Pancreas (tissue), 10 donors: ENCODE measurements at places on chromosomes 1 and 21. TPM values are rescaled to one million over a fixed set of nuclear protein-coding genes. Genes with fewer than 3 reads are reported as not detected.

OR2T8 gene
- total RNA-seq, result not detected

DNA sequence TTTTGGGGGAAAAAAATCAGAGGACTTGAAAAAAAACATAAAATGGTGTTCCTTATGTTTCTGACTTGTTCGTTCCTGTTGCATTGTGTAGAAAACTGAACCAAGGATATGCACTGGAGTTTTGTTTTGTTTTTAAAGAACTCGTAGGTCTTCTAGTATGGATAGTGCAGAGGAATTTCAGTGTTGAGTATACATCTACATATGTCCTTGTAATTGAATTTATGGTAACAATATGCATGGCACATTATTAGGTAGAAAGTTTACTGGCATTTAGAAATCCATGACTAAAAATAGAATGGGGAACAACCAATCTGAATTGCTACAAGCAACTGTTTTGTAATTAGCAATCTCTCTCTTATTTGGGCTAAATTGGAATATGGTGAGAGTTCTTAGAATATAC, 188.3 kb upstream of the ZRANB2 start:
- H3K4me1 ChIP-seq, result no peaks in the 10 kb centered on the region
- H3K36me3 ChIP-seq, result no peaks in the 10 kb centered on the region
- no peak for DNase-seq
- H3K27me3 ChIP-seq, result no peaks in the 10 kb centered on the region

TGFB2 gene
- total RNA-seq, result 16.6 TPM

DNA sequence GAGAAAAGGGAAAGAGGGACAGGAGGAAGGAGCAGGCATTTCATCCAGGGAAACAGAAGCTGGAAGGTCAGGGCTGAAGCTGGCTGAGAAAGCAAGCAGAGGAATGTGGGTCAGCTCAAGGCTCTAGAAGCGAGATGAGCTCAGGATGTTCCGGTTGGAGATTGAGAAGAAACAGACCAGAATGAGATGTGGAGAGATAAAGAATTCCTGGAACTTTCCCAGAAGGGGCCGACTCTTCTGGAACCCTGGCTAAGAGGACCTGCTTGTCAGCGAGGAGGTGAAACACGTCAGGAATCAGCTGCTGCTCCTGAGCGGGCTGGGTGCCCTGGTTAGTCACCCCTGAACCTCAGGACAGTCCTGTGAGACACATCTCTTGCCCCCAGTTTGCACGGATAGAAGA, 75.9 kb downstream of the HUNK start:
- H3K27me3 ChIP-seq, result no peaks in the 10 kb centered on the region
- no peak overlapping the region for H3K27ac ChIP-seq
- H3K4me3 ChIP-seq, result no peak overlapping the region
- H3K36me3 ChIP-seq, result no peaks in the 10 kb centered on the region

NUAK2 gene
- 13.3 TPM for total RNA-seq

PLA2G2D gene
- total RNA-seq, result not detected

DNA sequence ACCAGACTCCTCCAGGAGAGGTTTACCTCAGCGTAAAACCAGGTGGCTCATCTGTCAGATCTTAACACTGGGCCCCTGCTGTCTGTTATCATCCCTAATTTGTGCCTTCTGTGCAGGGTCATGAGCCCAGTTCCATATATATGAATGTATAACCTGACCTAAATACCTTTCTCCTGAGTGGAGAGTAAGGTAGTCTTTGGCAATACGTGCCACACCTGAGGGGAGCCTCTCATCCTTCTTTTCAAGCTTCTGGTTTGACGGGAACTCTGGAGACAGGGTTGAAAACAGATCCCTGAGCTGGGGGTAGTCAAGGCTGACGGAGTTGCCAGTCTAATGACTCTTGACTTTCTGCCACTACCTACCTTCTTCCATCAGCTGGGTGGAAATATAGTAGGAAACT, 4.1 kb downstream of the SFT2D2 start:
- no peak overlapping the region for H3K4me3 ChIP-seq
- H3K27me3 ChIP-seq, result no peaks in the 10 kb centered on the region
- peaks cover 25% of the 10 kb centered on the region for H3K4me1 ChIP-seq
- peaks cover 23% of the 10 kb centered on the region for H3K36me3 ChIP-seq
- no peak for DNase-seq

HES4 gene
- total RNA-seq, result 27.6 TPM

THEM5 gene
- total RNA-seq, result not detected

GUCA2B gene
- total RNA-seq, result not detected

GRCh38 chr1:70426154-70427131, 15.4 kb downstream of the CTH start:
- no peaks in the 10 kb centered on the region for H3K36me3 ChIP-seq
- H3K4me1 ChIP-seq, result no peaks in the 10 kb centered on the region
- no peaks in the 10 kb centered on the region for H3K27me3 ChIP-seq
- H3K4me3 ChIP-seq, result no peak overlapping the region
- H3K27ac ChIP-seq, result no peak overlapping the region

DNA sequence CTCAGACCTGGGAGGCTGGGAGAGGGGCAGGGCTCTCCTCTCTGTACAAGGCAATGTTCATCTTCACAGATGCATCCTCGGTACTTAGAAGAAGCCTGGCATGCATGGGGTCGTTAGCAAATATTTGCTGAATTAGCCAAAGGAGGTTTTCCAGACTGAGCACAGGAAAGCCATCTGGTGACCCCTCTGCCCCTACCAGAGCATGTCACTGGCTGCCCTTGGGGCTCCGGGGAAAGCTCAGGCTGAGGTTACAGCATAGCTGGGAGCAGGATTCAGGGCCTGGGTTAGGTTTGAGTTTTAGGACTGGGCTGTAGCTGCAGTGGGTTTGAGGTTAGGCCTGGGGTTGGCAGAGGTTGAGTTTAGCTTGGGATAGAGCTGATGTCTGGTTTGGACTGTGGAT, 43.4 kb upstream of the ZBTB40 start:
- no peaks in the 10 kb centered on the region for H3K27me3 ChIP-seq
- H3K27ac ChIP-seq, result no peak overlapping the region
- no peak overlapping the region for H3K4me3 ChIP-seq
- DNase-seq, result no peak

- peaks cover 7% of the 10 kb centered on the region for H3K4me1 ChIP-seq
- no peaks in the 10 kb centered on the region for H3K27me3 ChIP-seq
- no peak overlapping the region for H3K4me3 ChIP-seq
- no peak for DNase-seq
- H3K36me3 ChIP-seq, result peaks cover 17% of the 10 kb centered on the region
- no peak overlapping the region for H3K27ac ChIP-seq
Measured at GRCh38 chr1:28577738-28578536, 14.1 kb upstream of the RAB42 start.

C1orf21 gene
- 4.1 TPM for total RNA-seq

DNA sequence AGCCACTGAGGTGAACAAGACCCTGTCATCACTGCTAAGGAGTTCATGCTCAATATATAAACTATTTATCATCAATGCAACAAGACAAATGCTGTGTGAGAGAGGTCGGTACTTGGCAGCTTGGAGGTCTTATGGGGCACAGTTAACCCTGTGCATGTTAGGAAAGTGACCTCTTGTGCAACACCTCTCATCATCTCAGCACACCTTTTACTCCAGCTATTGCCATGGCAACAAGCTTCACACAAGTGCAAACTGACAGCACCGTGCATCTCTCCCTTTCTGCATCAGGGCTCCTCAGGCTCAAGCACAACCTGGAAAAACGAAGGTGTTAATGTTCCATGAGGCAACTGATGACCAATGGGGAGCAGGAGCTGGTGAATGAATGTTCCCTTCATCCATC, 14.7 kb upstream of the MYSM1 start:
- no peaks in the 10 kb centered on the region for H3K4me1 ChIP-seq
- H3K27me3 ChIP-seq, result no peaks in the 10 kb centered on the region
- no peak overlapping the region for H3K4me3 ChIP-seq
- no peak for DNase-seq
- no peaks in the 10 kb centered on the region for H3K36me3 ChIP-seq

DNA sequence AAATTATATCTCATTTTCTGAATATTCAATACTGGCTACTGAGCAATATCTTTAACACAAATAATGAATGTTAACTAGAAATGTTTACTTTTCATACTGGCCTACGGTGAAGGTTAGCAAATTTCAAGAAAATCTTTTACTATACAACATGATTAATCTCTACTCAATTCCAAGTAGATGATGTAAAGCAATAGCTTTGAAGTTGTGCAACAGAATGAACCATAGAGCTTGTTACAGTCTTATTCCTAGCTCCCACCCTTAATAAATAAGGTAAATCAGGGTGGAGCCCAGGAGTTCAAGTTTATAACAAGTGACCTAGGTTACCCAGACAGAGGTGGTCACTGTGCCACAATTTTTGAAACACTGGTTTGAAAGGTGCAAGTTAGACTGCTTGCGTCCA, 1678.1 kb downstream of the KCNT2 start:
- DNase-seq, result no peak
- no peak overlapping the region for H3K4me3 ChIP-seq
- H3K27ac ChIP-seq, result no peak overlapping the region
- H3K27me3 ChIP-seq, result no peaks in the 10 kb centered on the region
- no peaks in the 10 kb centered on the region for H3K36me3 ChIP-seq

TTLL7 gene
- 14.1 TPM for total RNA-seq

- H3K27ac ChIP-seq, result no peak overlapping the region
- DNase-seq, result no peak
- H3K4me1 ChIP-seq, result no peaks in the 10 kb centered on the region
- H3K36me3 ChIP-seq, result no peaks in the 10 kb centered on the region
- no peaks in the 10 kb centered on the region for H3K27me3 ChIP-seq
- no peak overlapping the region for H3K4me3 ChIP-seq
Measured at GRCh38 chr1:235051521-235051920, 77.1 kb downstream of the TOMM20 start.

GJA8 gene
- total RNA-seq, result not detected
